AG04450 (cell line): ENCODE measurements at places on chromosomes 13 and 19. TPM values are rescaled to one million over a fixed set of nuclear protein-coding genes. Genes with fewer than 3 reads are reported as not detected.

The GRIK5 gene
- polyA plus RNA-seq = 0.04 and 0.05 TPM in 2 replicates

The RNF17 gene
- polyA plus RNA-seq = 0.04 and 0.05 TPM in 2 replicates

The POSTN gene
- 241 and 359 TPM in 2 replicates for polyA plus RNA-seq

The ZFP82 gene
- polyA plus RNA-seq = 4.6 and 6.2 TPM in 2 replicates

The DCUN1D2 gene
- polyA plus RNA-seq = 11.0 and 11.5 TPM in 2 replicates

The ONECUT3 gene
- not detected in 2 replicates for polyA plus RNA-seq

The C19orf33 gene
- 0.38 TPM in 1 of 2 replicates, not detected in the other for polyA plus RNA-seq

The SLC6A16 gene
- polyA plus RNA-seq = 1.5 and 1.6 TPM in 2 replicates

The ZBTB32 gene
- polyA plus RNA-seq = not detected in 2 replicates

The ZNF724 gene
- polyA plus RNA-seq = 0.97 and 1.1 TPM in 2 replicates

The NLRP11 gene
- polyA plus RNA-seq = not detected in 2 replicates

The PGLYRP2 gene
- polyA plus RNA-seq = not detected in 2 replicates

The ZNF534 gene
- 0.04 and 0.05 TPM in 2 replicates for polyA plus RNA-seq

The CGB1 gene
- not detected in 2 replicates for polyA plus RNA-seq

The SIAH3 gene
- polyA plus RNA-seq = not detected in 2 replicates

The FBN3 gene
- not detected in 2 replicates for polyA plus RNA-seq

The LSM14A gene
- 97.0 and 99.2 TPM in 2 replicates for polyA plus RNA-seq

The RFPL4A gene
- polyA plus RNA-seq = not detected in 2 replicates

The NOVA2 gene
- 0.02 TPM in 1 of 2 replicates, not detected in the other for polyA plus RNA-seq

The OR10H1 gene
- not detected in 2 replicates for polyA plus RNA-seq

The ZNF700 gene
- 6.6 and 8.4 TPM in 2 replicates for polyA plus RNA-seq

The ZNF329 gene
- polyA plus RNA-seq = 9.5 and 10.2 TPM in 2 replicates

The GPC5 gene
- 2.9 and 3.6 TPM in 2 replicates for polyA plus RNA-seq

The COX7A1 gene
- 6.8 and 15.0 TPM in 2 replicates for polyA plus RNA-seq

The ALG5 gene
- polyA plus RNA-seq = 36.4 and 51.6 TPM in 2 replicates

The CNMD gene
- polyA plus RNA-seq = not detected in 2 replicates

The ZNF560 gene
- 1.9 and 2.1 TPM in 2 replicates for polyA plus RNA-seq

The PTPRS gene
- 26.5 and 34.8 TPM in 2 replicates for polyA plus RNA-seq

The SWSAP1 gene
- 0.88 and 0.89 TPM in 2 replicates for polyA plus RNA-seq

The ZNF726 gene
- 0.84 and 0.95 TPM in 2 replicates for polyA plus RNA-seq

The NANOS3 gene
- polyA plus RNA-seq = 0.36 and 0.37 TPM in 2 replicates

The PRTN3 gene
- polyA plus RNA-seq = not detected in 2 replicates

The TLE2 gene
- polyA plus RNA-seq = 0.47 and 0.82 TPM in 2 replicates

The TSEN34 gene
- 32.4 and 36.4 TPM in 2 replicates for polyA plus RNA-seq

The ZNF808 gene
- polyA plus RNA-seq = 5.3 and 7.7 TPM in 2 replicates

The PRODH2 gene
- polyA plus RNA-seq = not detected in 2 replicates

The ZNF530 gene
- polyA plus RNA-seq = 1.3 and 1.5 TPM in 2 replicates

The MCEMP1 gene
- polyA plus RNA-seq = not detected in 2 replicates

The KISS1R gene
- polyA plus RNA-seq = not detected in 2 replicates

The SOX1 gene
- polyA plus RNA-seq = not detected in 2 replicates

The AMER2 gene
- polyA plus RNA-seq = not detected in 2 replicates

The RNF225 gene
- polyA plus RNA-seq = not detected in 2 replicates

The OR4F17 gene
- not detected in 2 replicates for polyA plus RNA-seq

The ZNF345 gene
- polyA plus RNA-seq = 2.3 and 2.6 TPM in 2 replicates

The GJB2 gene
- polyA plus RNA-seq = 2.8 and 3.0 TPM in 2 replicates

The NR2F6 gene
- polyA plus RNA-seq = 16.3 and 18.9 TPM in 2 replicates

The IGFLR1 gene
- polyA plus RNA-seq = 1.3 and 2.0 TPM in 2 replicates

The CABP5 gene
- not detected in 2 replicates for polyA plus RNA-seq

The KLC3 gene
- polyA plus RNA-seq = not detected in 2 replicates
